ENCODE measurements at places on chromosomes 1 and 21.

GRCh38 chr1:25047506-25048240 lies 117.6 kb upstream of the RUNX3 start:
- DNase-seq = no peak

GRCh38 chr1:101119289-101119688 lies 93.7 kb upstream of the DPH5 start:
- no peak for DNase-seq

GRCh38 chr1:155196893-155197638 lies 10.6 kb downstream of the THBS3 start:
- no peak for DNase-seq

GRCh38 chr1:36387141-36387949 lies 1.6 kb upstream of the STK40 start:
- DNase-seq = no peak

- DNase-seq = no peak
These were observed 24.5 kb upstream of the KIRREL1 start for GRCh38 chr1:157968946-157969345.

- DNase-seq = no peak
These were observed 27.2 kb upstream of the TDRD10 start for GRCh38 chr1:154474802-154475201.

DNA sequence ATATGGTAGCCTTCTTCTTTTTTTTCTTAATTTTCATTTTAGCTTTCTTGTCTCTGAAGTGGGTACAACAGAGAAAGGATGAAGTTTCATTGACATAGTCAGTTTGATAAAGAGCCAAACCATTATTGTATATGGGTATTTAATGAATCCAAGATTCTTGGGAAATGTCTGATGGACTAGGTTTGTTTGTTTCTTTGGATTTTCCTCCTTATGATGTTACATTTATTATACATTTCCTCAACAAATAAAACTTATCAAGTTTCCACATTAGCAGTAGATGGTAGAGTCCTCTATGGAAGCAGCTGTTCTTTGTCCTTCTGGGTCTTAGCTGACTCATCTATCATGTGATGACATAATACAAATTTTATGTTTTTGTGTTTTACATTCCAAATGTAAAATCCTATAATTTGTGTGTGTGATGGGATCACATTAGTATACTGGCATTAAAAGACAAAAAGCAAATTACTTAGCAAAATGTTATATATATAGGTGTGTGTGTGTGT lies 6.0 kb downstream of the COL24A1 start:
- DNase-seq = no peak

GRCh38 chr1:58038574-58038973 lies 508.0 kb downstream of the OMA1 start:
- no peak for DNase-seq

GRCh38 chr1:80896781-80897356 lies 903.9 kb upstream of the ADGRL2 start:
- DNase-seq = no peak

DNA sequence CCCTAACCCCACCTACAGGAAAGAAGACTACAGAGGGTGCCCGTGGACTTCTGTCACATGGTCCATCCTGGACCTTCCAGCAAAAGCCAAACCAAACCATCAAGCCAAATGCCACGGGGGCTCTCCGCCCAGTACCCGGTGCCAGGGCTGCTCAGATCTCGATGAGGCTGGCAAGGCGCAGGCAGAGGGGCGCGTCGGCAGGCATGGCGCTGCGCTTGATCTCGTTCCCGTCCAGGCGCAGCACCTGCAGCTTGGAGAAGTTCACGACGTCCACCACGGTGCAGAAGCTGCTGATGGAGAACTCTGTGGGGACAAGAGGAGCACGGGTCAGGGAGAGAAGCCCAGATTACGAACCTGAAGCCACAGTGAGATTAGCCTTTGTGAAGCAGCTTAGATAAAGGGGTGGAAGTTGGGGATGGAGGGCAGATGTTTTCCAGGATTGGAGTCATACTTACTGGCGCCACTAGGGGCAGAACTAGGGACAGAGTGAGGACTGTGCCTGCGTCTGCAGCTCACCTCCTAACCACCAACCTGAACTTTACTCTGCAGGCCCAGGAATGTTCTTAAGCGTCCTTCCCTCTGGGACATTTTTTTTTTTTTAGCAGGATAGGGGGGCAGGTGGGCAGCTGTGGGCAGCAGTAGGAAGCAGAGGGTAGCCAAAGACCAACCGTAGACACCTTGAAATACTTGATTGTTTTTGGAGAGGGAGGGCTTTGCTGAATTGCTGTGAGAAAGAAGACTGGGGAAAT lies 8.6 kb downstream of the FMOD start:
- DNase-seq = no peak

- peak; percentile 22 for DNase-seq
These were observed 46.8 kb upstream of the TARDBP start for GRCh38 chr1:10965546-10966226.

DNA sequence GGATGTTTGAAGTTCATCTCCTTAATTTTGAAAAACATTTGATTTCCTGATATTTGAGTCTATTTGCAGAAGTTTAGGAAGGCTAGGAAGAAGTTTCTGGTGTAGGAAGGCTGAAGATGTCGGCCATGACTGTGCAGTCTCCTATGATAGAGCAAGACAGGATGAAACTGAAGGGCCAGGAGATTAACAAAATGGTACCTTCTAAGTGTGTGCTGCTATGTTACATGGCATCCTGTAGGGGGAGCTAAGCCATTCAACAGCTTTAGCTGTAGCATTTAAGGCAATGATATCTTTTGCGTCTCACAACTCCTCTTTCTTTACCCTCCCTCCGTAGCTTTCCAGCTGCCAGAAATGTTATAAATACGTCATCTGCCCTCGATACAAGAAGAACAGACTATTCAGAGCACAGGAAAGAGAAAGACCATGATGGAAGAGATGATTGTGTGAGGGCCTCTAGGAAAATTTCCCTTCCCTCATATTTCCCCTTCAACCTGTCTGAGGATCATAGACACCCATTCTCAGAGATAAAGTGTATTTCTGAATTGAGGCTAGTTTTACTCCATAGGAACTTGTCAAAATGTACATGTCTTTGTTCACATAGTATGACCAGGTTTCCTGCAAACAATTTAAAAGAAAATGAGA lies 61.1 kb downstream of the XCL1 start:
- DNase-seq = no peak

DNA sequence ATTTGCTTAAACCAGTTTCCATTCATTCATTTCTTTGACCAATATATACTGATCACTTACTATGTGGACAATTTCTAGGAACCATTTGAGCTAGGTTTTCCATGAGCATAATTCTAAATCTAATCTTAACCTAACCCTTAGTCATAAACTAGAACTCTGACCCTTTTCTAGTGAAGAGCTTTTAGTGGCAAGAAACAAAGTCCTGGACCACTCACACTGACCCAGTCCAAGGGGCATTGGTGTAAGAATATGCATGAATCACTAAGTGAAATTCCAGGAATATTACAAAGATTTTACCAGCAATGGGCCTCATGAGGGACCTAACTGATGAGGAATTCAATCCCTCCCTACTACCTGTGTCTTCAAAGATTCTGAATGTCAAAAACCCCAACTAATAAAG lies 40.6 kb upstream of the SLC2A1 start:
- no peak for DNase-seq

GRCh38 chr1:208167261-208167869 lies 76.8 kb downstream of the PLXNA2 start:
- DNase-seq = no peak

DNA sequence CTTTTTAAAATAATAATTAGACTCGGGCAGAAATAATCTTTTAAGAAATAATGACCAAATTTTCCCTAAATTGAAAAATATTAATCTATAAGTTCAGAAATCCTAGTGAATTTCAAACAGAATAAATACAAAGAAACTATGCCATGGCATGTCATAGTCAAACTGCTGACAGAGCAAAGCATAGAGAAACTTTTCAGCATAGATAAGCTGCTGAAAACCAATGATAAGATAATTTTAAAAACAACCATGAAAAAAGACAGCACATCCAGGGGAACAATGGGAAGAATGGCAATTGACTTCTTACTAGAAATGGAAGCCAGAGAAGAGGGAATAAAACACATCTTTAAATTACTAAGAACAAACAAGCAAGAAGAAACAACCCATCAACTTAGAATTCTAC lies 19.8 kb downstream of the CD1D start:
- DNase-seq = no peak

GRCh38 chr1:18414321-18414720 lies 66.4 kb upstream of the KLHDC7A start:
- DNase-seq = no peak

GRCh38 chr1:91402023-91402422 lies 2.6 kb downstream of the HFM1 start:
- no peak for DNase-seq

DNA sequence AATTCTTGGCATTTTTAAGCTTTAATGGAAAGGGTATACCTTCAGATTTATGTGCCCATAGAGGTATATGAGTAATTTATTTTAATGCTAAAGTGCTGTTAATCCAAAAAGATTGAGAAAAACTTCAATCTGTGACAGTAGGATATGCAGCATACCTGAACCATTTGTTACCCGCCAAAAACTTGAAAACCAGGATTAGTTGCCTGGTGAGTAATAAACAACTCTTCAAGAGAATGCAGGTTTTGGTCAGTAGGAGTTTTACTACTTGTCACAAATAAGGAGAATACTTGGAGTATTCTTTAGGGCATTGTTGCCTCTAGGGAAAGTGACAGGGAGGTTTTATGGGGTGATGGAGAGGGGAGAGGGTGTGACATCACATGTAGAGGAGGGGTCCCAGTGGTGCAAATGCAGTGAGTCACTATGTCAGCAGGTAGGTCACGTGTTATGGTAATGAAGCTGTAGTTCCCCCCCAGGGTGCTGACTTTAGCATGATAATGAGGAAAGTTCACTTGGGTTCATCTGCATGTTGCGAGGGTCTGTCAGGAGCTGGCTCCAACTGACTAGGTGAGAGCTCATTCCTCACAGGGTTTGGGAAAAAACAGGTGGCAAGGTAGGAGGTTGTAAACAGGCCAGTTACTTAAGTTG lies 23.1 kb downstream of the USP25 start:
- no peak for DNase-seq

DNA sequence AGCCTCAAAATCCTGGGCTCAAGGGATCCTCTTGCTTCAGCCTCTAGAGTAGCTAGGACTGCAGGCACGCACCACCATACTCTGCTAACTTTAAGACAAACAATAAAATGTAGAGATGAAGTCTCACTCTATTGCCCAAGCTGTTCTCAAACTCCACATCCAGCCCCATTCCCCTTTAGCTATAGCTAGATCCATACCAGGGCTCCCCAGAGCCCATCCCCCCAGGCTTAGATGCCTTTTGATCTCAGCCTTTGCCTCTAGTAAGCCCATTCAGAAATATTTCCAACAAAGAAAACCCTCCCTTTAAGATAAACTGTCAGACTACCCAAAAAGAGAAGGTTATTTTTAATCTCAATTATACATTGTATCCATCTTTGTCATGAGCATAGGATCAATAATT lies 325.4 kb downstream of the CHRM3 start:
- DNase-seq = no peak

DNA sequence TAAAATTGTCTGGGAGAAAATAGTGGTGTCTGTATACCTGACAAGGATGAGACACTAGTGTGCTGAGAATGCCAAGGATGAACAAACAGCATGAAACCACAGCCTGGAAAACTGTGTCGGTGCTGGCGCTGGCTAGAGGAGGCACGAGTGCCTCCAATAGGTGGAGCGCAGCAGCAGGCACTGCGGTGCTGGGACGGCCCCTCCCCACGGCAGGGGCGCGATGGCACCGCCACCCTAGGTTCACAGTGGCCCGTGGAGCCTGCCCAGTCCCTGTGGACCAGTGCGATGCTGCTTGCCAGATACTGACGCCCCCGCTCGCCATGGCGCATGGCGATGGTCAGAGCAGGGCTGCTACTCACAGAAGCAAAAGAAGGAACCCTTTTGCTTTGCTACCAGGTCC lies 6.8 kb downstream of the CFAP410 start:
- DNase-seq = no peak

DNA sequence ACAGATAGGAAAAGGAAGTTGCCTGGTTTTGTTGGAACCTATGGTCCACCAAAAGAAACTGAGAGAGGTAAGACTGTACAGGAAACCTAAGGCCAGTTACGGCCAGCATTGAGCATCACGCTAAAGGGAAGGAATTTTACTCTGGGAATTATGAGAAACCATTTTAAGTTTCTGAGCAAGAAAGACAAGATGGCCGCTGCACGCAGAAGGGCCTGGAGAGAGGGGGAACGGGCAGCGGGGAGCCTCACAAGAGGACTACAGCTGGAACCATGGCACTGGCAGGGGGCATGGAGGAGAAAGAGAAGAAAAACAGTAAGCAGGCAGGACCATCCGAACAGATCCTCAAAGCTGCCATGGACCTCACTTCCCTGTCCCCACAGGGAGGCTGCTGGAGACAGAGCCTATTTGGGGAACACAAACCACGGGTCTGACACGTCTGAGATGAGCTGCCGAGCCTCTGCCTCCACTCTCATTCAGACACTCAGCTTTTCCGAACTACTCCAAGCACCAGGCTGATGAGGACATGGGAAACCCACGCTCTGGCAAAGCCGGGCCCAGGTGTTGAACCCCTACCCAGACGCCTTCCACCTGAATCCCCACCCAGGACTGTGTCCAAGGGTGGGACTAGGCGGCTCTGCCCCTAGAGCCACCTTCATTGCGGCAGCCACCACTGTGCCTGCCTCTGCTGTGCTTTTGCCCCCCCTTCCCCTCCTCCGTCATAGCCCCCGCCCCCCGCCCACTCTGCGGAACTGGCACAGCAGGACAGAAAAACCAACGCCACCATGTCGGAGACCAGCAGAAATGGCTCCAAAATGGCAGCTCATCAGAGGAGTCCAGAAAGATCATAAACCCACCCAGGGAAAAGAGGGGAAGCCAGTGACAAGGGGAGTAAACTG lies 69.0 kb downstream of the CD46 start:
- DNase-seq = no peak

- peak; percentile 25 for DNase-seq
These were observed 745 bp downstream of the MAGI3 start for GRCh38 chr1:113390871-113391648.

DNA sequence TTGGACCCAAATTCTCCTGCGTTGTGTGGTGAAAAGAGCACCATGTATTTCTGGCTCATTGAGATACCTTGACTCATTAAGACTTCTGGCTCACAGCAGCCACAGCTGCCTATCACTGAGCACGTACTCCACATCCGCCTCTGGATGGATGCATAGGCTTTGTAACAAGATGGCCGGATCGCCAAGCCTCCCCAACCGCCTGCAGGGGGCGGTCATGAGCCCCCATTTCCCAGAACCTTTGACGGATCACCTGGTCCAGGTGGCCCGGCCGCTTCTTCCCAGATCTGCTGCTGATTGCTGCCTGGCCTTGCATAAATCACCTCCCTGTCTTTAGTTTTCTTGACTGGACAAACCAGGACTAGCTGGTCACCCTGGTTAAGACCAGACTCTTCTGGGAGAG lies 156.5 kb upstream of the KLHDC7A start:
- DNase-seq = no peak
